ENCODE measurements at places on chromosomes 5 and 9.

DNA sequence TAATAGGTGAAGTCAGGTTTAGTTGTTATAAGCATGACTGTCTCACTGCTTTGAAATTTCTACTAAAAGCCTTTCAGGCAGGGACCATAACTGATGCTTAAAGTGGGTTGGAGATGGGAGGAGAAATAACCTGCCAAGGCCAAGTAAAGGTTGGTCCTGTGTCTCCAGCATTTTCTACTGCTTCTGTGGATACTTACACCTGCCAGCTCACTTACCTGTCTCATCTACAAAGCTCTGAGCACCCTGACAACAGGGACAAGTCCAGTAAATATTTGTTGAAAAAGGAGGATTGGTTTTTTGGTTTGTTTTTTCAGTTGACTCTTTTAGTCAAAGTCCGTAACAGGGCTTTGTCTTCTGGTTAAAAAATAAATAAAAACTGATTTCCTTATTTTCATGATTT is 38.6 kb downstream of the GRAMD2B start:
- DNase-seq = no peak

DNA sequence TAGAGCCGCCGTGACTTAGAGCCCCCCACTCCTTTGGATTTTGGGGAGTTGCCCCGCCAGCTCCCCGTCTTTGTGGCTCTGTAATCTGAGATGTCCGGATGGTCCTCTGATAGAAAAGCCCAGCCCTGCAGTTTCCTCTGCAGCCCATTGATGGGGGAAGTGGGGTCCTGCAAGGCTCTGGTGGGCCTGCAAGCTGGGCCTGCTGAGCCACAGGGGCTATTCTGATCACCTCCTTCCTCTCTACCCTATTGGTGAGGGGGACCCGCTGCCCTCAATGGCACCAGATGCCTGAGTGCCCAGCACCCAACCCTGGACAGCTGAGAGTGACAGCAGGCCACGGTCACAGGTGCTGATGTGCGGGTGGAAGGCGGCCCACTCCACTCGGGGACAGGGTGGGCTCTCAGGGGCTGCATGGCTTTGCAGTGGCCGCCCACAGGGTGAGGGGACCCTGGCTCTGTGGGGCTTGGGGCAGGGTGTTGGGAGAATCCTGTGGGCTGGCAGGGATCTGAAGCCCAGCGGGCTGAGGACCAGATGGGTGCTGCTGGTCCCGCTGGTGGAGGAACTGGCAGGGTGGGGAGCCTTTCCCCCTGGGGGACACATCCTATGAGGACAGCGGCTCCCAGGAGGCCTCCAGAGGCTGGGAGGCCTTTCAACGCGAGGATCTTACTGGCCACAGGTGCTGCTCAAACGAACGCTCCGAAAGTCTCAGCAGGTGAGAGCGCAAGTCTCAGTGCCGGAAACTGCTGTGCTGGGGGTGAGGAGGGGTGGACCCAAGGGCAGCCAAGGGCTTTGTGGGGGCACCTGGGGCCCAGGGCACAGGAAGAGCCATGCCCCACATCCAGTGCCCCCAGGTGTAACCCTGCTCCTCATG is 30.0 kb upstream of the LPCAT1 start:
- DNase-seq = no peak

GRCh38 chr5:9932770-9933169 is 302.6 kb upstream of the TAS2R1 start:
- no peak for DNase-seq

GRCh38 chr5:143685246-143685815 is 126.6 kb upstream of the HMHB1 start:
- DNase-seq = no peak

DNA sequence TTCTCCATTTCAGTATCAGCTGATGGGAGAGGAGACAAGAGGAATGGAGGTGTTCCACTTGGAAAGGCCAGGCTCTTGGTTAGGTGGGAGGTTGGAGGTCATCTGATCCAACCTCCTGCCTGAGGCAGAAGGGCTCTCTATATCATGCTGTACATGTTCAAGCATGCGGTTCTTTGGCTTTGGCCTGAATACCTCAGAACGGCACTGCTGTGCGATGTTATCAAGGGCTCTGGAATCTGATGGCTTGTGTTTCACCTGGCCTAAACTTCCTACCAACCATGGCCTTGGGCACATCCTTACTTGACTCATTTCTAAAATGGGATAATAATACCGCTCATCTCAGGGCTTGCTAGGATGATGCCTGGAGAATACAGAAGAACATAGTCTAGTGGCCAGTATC is 90.1 kb upstream of the FAM169A start:
- no peak for DNase-seq

DNA sequence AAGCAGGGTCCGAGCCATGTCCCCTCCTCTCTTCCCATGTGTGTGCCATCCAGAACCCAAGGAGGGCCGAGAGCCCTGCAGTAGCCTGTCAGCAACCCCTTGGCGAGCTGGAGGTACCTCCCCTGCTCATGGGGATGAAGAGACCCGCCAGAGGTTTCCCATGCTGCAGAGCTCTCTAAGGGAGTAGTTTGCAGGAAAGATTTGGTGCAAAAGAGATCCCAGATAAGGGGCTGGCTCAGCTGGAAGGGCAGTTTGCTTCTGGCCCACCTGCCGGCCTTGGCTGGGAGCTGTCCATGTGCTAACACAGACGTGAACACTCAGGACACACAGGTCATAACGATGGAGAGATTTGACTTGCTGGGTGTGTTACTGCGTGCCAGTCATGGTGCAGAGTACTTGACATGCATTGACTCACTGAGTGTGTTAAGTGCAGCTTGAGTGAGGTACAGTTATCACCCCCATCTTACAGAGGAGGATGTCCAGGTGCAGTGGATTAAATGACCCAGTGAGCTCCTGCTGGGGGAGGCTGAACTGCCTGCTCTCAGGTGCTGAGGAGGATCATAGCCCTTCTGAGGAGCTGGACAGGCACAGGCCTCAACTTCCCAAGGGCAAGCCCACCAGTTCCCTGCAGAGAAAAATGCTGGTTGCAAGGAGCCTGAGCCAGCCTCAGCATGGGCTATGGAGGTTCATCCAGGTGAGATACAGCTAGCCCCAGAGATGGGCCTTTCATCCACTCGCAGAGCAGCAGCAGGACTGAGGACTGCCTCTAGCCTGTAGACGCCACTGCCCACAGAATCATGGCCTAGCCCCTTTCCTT is 6.3 kb upstream of the SLC25A48 start:
- DNase-seq = no peak

DNA sequence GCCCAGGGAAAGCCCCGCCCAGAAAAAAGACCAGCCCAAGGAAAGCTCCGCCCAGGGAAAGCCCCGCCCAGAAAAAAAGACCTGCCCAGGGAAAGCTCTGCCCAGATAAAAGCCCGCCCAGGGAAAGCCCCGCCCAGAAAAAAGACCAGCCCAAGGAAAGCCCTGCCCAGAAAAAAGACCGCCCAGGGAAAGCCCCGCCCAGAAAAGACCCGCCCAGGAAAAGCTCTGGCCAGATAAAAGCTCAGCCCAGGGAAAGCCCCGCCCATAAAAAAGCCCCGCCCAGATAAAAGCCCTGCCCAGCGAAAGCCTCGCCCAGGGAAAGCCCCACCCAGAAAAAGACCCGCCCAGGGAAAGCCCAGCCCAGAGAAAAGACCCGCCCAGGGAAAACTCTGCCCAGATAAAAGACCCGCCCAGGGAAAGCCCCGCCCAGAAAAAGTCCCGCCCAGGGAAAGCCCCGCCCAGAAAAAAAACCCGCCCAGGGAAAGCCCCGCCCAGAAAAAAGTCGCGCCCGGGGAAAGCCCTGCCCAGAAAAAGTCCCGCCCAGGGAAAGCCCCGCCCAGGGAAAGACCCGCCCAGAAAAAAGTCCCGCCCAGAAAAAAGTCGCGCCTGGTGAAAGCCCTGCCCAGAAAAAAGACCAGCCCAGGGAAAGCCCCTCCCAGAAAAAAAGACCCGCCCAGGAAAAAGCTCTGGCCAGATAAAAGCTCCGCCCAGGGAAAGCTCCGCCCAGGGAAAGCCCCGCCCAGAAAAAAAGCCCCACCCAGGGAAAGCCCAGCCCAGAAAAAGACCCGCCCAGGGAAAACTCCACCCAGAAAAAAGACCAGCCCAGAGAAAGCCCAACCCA is 11.9 kb downstream of the GRIN1 start:
- DNase-seq = peak; percentile 51

DNA sequence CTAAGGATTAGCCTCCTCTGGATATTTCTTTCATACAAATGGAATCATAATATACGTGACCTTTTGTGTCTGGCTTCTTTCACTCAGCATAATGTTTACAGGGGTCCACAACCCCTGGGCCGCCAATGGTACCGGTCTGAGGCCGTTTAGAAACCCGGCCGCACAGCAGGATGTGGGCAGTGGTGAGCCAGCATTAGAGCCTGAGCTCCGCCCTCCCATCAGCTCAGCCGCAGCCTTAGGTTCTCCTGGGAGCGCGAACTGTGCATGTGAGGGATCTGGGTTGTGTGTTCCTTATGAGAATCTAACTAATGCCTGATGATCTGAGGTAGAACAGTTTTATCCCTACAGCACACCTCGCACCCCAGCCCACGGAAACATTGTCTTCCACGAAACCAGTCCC is 229.7 kb downstream of the ICE1 start:
- DNase-seq = no peak

GRCh38 chr5:25858019-25858418 is 1180.4 kb downstream of the CDH9 start:
- DNase-seq = no peak

DNA sequence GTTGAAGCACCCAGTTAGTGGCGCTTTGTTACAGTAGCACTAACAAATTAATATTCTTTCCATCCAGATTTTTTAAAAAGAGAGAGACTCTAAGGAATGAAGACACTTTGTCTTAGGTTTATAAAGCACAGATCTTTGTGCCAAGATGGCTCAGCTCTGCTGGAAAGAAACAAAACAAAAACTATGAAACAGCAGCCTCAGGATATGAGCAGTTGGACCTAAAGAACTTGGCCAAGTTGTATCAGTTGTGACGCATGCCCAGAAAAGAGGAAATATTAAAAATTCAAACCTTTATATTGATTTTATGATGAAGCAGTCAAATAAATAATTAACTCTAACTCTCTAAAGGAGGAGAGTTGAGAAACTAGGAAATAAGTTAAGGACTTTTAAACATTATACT is 427.2 kb downstream of the SPOCK1 start:
- DNase-seq = no peak

GRCh38 chr5:7917130-7918123 is 48.5 kb downstream of the MTRR start:
- no peak for DNase-seq

GRCh38 chr9:27261517-27262211 is 35.3 kb downstream of the EQTN start:
- DNase-seq = no peak

DNA sequence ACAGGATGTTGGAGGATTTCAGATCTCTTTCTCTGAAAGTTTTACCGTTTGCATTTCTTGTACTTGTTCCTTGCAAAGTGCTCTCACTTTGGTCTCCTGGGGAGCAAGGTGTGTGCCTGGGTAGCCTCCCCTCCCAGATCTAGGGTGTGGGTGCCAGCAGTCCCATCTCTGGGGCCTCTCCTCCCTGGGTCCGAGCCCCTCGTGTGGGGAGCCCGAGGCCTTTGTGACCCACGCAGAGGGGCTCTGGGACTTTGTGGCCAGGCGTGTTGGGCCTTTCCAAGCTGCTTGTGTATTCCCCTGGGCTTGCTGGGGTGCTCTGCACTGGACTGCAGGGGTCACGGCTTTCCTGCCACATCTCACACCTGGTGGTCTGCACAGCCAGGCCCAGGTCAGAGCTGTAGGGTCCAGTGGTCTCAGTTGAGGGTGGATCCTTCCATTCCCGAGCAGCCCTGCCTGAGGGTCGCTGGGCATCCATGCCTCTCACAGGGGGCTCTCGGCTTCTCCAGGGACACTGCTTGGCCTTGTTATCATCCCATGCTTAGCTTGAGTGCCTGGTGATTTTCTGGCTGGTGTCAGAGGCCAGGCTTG is 96.3 kb downstream of the CACNA1B start:
- no peak for DNase-seq

GRCh38 chr5:18299166-18299565 is 664.9 kb downstream of the TAF11L14 start:
- no peak for DNase-seq

DNA sequence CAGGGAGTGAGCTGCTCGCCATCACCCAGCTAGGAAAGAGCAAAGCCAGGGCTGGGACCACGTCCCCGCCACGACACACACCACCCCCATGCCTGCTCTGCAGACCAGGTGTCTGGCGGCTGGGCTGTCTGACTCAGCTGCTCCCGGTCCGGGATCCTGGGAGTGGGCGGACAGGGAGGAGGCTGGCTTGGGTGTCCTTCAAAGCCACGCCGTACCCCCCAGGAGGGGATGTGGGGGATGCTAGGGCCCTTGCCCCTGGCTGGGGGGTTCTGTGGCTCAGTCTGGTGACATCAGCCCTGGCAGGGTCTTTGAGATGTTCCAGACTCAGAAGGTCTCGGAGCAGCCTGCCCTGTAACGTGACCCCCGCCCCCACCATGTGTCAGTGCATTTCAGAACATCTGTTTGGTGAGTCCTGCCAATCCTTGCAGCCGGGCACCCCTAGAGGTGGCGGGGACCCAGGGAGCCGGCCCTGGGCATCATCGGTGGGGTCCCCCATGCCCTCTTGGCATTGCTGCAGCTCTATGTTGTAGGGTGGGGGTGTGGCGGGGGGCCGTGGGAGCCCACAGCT is 62.3 kb downstream of the HMCN2 start:
- no peak for DNase-seq

- DNase-seq = no peak
Measured at GRCh38 chr5:6395621-6396020, 17.3 kb upstream of the MED10 start.

DNA sequence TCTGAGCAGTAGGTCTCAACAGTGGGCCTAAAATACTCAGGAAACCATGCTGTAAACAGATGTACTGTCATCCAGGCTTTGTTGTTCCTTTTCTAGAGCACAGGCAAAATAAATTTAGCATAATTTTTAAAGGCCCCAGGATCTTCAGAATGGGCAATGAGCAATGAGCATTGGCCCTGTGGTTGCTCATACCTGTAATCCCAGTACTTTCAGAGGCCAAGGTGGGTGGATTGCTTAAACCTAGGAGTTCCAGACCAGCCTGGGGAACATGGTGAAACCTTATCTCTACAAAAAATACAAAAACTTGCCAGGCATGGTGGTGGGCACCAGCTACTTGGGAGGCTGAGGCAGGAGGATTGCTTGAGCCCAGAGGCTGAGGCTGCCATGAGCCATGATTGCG is 13.5 kb upstream of the PCBD2 start:
- DNase-seq = no peak

GRCh38 chr5:26582350-26583045 is 455.9 kb downstream of the CDH9 start:
- no peak for DNase-seq

GRCh38 chr5:156497804-156498208 is 170.8 kb downstream of the SGCD start:
- no peak for DNase-seq

DNA sequence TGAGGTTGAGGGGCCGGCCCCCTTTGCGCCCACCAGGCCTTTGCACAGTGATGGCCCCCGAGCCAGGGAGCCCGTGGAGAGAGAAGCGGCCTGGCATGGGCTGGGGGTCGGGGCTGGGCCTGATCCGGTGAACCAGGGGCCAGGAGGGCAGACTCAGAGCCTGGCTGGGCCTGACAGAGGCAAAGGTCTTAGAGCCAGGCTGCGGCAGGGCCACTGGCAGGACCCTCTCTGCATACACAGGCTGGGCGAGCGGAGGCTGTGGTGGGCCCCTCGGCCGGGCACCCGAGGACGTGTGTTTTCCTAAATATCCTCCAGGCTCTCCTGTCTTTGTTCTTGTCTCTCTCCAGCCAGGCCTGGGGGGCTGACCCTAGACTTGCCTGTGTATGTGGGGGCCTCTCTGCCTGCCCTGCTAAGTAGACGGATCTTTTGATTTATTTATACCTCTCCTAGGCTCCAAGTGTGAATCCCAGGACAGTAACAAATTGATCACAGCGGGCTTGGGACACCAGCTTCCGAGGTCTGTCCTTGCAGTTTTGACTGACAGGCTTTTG is 933 bp downstream of the NEK6 start:
- no peak for DNase-seq

Data from stimulated activated CD4-positive, alpha-beta T cell treated with anti-CD3 and anti-CD28 coated beads, Interleukin-4, amount 100 ng/mL, for 24 hours (primary cell).